Umbilical cord (tissue), 2 donors: ENCODE measurements at places on chromosomes 12 and 14.
A peak's percentile ranks its signal among the peaks of the same experiment; 100 is the strongest.

DNA sequence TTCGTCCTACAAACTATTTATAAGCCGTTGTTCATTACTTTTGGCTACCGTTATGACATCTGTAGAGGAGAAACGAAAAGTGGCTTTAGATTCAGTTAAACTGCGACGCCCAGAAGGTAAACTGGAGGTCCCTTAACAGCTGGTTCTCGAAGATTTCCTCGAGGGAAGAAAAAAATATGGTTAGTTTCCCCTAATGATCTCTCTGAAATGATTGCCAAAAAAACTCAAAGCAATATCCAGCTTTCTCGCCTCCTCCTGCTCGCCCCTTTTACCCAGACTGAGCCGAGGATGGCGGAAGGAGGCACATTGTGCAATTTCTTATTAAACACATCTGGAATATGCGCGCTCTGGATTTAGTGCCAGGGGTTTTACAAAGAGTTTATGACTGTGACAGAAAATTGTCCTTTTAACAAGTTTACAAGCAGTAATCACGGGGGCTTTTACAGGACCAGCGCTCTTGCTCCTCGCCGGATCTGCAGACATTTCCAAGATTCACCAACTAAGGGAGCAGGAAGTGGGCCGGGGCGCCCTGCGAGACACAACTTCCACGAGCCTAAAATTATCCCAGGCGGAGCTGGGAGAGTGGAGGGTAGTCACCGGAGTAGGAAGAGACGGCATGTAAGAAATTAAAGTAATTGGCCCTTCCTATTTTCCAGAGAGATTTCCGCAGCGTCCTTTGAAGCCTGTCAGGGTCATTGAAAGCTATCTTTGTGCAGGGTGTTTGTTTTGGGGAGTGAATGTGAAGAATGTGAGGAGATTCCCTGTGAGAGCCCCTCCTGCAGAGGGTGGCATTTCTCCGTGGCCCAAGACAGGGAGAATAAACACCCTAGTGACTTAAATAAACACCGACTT is 5.6 kb downstream of the SIX1 start:
- no peak for DNase-seq

- peak; percentile 51 for DNase-seq
These were observed 131.4 kb upstream of the CCDC175 start for GRCh38 chr14:59707778-59708561.

- no peak for DNase-seq
These were observed 122.2 kb downstream of the DAAM1 start for GRCh38 chr14:59310633-59311032.

DNA sequence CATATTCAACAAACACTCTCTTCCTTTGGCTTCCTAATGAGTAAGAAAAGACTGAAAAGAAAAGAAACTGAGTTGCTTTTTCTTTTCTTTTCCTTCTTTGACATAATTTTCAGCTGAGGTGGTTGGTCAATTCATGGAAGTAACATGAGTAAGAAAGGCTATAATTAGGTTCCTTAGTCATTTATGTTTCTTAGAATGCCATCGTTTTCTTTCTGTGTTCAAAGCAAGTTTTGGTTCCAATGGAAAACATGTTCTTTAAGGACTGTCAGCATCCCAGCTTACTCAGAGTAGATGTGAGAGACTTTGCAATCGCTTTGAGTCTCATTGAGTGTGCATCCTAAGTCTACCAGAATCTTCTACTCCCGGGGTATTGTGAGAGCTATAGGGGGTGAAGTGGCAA is 882.4 kb downstream of the DIO2 start:
- no peak for DNase-seq

DNA sequence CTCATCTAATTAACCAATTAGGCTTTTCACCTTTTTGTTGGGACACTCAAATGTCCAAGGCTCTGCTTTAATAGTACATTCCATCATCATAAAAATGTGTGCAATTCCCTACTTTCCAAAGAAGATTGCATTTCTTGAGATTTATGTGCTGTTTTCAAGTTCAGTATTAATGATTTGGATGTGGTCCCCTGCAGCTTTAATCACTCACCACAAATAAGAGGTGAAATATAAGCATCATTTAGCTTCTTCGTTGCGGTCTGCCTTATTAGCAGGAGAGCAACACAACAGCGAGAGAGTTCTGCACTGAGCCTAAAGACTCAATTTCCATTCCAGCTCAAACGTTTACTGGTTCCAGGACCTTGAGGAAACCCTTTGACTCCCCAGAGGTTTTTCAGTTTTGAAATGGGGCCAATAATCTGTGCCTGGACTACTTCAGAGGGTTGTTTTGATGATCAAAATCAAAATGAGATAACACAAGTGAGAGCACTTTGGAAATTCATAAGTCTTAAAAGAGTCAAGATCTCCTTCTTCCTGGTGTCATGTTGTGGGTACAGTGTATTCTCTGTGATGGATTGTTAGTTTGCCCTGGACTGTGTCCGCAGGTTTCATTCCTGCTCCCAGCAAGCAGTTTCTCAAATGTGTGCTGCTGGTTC is 53.1 kb downstream of the RERG start:
- DNase-seq: no peak
